GM13977 (cell line): ENCODE measurements at places on chromosomes 7 and 10.

DNA sequence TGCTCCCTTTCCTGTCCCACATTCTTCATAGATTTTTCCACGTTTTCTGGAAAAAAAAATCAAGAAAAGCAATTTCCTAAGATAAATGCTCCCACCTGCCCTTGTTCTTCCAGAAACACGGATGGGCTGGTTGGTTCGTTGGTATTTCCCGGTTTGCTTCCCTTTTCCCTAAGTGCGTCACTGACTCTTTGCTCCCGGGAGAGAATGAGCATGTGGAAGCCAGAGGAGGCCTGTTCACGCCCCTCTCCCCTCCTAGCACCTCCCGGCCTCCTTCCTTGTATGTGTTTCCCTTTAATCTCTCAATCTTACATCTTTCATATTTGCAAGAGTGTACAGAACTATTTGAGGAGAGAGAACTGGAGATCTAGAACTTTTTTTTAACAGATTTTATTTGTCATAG, 442.0 kb downstream of the GFRA1 start:
- DNase-seq, result no peak

DNA sequence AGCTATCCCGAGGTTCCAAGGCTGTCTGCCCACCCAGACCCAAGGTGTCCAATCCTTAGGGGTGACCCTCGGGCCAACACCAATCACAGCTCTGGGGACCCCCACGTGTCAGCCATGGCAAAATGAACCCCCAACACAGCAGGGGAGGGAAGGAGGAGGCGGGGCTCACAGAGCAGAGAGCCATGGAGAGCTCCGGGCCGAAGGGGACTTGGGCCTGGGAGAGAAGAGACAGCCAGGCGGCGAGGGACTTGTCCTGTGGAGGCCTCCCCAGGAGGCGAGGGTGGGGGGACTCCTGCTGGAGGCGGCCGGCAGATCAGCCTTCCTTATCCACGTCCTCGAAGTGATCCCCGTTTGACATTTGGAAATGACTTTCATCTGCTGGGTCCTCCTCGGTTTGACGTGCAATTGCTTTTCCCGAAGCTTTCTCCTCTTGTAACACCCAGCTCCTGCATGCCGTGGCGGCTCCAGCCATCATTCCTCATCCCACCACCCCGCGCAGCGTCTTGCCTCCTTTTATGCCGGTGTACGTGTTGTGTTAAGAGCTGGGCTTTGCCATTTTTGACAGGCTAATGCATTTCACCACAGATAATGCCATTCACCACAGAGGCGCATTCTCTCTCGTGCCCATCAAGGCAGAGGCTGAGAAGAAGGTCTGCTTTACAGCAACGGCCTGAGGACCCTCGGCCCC, 337.4 kb downstream of the DNAJB6 start:
- DNase-seq, result no peak

DNA sequence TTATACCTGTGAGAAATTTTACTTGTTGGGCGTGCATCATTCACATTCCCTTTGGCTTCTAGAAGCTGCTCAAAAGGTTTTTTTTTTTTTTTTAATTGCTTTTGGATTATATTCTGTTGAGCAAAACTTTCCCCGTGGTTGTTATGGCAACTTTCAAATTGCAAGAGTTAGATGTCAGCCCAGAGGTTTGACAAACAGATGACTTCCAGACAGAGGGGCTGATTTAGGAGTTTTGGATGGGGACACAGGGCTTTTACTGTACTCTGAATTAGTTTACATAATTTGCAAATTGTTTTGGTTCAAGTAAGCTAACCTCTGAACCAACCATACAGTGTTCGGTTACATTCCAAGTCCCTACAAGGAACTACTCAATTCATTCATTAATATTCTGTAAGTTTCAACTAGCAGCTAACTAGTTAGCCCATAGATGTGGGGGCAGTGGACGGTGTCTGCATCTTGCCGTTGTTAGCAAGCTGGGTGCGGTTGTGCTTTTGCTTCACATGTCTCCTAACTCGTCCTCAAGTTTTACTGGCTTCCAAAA, 66.4 kb upstream of the JAZF1 start:
- no peak for DNase-seq

DNA sequence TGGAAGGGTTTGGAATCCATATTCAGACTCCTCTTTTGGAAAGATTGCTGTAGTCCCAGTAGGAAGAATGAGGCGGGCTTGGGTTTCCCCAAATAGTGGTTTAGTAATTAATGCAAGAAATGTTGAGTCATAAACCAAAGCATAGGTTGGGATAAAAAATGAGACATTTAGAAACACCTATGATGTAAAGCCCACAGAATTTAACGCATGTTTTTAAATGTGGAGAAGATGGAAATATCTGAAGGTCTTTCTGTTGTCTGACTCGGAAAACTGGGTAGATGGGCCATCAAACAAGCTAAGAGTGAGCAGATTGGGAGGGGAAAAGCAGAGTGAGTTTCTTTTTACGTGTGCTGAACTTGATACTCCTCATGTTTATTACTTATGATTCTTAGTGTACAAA, 62.2 kb downstream of the LANCL2 start:
- DNase-seq, result no peak

DNA sequence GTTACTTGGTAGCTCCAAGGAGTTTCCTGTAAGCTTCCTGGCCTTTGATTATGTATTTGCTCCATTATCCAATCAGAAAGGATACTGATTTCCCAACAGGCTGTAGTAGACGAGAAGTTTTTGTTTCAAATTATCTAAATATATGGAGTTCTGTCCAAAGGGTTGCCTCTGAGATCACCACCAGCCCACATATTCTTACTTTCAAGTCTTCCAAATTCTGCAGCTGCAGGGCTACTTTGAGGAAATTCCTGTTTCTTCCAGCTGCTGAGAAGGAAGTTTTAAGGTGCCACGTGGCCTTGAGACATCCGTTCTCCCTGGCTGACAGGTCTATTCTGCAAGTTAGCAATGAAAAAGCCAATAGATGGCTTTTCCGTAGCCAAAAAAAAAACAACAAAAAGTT, 286.0 kb downstream of the TWIST1 start:
- DNase-seq, result no peak

DNA sequence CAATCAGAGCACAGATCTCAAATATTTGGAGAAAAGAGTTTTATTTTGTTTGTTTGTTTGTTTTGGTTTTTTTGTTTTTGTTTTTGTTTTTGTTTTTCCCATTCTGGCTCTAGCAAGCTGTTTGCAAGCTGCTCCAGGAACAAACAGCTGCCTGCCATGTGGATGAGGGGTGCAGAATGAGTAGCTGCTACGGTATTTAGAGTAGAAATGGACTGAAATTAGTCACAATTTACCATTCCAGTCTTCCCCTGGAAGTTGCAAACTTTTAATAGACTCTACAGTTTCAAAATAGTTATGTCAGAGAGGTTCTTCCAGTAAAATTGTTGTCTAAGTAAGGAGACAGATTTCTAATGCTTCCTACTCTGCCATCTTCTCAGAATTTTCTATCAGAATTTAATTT, 27.1 kb upstream of the TAS2R16 start:
- DNase-seq, result no peak

GRCh38 chr10:80518807-80519360, 18.8 kb upstream of the SH2D4B start:
- no peak for DNase-seq

- DNase-seq, result peak; percentile 71
These were observed 47.0 kb upstream of the CDK1 start for GRCh38 chr10:60731134-60731885.

- DNase-seq, result no peak
These were observed 81.8 kb upstream of the CREB5 start for GRCh38 chr7:28330384-28331070.

GRCh38 chr7:47293884-47294555, 287.9 kb downstream of the TNS3 start:
- DNase-seq, result no peak

- no peak for DNase-seq
These were observed 187.7 kb upstream of the VSTM2A start for GRCh38 chr7:54354436-54354835.

- DNase-seq, result no peak
These were observed 702.4 kb upstream of the FZD8 start for GRCh38 chr10:36344240-36345174.

DNA sequence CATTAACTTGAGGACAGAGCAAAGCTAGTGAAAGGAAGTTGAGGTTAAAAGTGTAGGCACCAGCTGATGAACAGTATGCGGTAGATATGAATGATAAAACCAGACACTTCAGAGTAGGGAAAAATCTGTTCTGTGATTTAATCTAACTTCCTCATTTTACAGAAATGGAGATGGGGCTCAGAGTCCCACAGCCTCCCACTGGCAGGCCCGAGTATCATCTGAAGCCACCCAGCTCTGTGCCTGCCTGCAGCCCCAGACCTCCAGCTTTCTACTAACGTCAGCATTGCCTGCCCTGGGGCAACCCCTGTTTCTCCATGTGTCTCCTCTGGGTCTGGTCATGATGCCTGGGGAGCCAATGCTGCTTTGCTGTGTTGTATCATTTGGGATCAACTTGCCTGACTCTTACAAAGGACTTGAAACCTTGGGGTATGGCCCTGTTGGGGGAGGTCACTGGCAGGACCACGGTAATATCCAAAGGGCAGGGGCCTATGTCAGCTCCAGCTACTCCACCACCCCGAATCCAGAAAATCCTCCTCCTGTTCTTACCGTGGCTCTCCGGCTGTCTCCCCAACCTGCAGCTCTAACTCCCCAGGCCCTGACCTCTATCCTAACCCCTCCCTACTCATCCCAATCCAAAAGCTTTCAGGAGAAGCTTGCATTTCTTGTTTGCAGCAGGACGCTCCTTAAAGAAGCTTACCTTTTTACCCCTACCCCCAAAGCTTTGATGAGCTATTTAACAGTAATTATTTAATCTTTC, 56.2 kb upstream of the NPY start:
- DNase-seq, result peak; percentile 28

GRCh38 chr10:94363251-94363565, 469 bp upstream of the NOC3L start:
- no peak for DNase-seq

DNA sequence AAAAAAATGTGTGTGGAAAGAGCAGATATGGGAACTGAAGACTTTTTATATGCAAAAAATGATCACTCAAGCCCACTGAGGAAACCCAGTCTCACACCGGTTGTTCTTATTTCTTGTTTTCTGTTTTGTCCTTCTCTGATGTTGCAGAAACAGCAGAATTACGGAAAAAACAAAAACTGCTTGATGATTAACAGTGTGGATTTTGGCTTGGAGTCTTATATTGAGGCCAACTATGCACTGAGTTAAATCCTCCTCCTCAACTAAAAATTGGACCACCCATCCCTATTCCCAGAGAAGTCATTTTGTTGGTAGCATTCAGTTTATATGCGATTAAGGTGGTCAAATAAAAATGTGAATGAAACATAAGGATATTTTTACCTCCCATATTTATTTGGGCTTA, 246.1 kb downstream of the LRMDA start:
- DNase-seq, result no peak

DNA sequence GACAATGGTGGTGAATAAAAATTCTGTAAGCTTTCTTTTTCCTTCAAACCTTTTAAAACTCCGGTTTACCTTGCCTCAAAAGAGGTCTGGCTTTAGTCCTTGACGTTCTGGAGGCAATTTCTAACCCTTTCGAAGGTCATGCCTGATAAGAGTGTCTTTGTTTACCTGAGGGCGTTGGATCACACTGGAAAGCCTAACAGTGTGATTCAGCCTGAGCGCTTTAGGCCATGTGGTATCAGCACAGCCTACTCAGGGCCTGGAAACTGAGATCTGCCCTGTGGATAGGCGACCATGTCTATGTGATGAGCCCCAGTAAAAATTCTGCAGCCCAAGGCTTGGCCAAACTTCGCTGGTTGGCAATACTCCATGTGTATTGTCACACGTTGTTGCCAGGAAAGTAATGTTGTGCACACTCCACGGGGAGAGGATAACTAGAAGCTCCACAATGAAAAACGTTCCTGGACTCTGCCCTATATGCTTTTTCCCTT, 10.7 kb downstream of the CCDC6 start:
- DNase-seq, result no peak

- no peak for DNase-seq
These were observed 239.5 kb upstream of the TCF7L2 start for GRCh38 chr10:112710528-112710927.

GRCh38 chr7:96645084-96645483, 64.6 kb downstream of the SEM1 start:
- no peak for DNase-seq

- no peak for DNase-seq
These were observed 9.2 kb upstream of the CPA1 start for GRCh38 chr7:130371046-130371445.

- DNase-seq, result no peak
These were observed 66.3 kb downstream of the VIPR2 start for GRCh38 chr7:159078193-159078910.

- DNase-seq, result no peak
These were observed 138.5 kb upstream of the MGMT start for GRCh38 chr10:129328546-129328945.

- DNase-seq, result no peak
These were observed 60.0 kb downstream of the MCMBP start for GRCh38 chr10:119812684-119813083.

GRCh38 chr10:113169853-113170460, 219.9 kb downstream of the TCF7L2 start:
- DNase-seq, result peak; percentile 50

- DNase-seq, result no peak
These were observed 80.3 kb downstream of the BICC1 start for GRCh38 chr10:58593008-58593407.

DNA sequence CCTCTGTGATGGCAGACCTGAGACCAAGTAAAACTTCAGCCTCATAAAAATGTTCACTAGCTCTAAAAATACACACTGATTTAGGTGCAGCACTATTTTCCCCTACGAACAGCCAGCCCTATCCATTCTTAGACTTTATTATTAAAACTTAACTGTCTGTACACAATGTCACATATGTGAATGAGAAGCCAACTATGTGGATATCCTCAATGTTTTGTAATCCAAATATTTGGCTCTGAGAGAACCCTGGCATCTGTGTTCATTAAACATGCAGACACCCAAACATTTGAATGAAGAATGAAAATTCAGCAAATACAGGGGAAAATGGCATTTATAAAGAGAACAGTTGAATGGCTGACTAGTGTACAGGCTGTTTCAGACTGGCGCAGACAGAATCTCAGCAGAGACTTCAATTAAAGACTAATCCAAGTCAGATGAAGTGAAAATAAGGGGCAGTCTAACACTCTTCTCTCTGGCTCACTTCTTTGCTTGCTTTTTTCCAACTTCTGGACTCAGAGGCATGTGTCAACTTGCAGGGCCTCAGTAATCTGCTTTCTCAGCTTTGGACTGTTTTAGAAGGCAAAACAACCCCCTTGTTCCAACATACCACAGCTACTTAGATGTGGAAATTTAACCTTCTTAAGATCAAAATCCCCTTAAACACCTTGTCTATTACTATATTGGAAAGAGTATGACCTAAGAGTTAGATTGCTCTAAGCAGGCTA, 47.4 kb upstream of the FAM180A start:
- no peak for DNase-seq

DNA sequence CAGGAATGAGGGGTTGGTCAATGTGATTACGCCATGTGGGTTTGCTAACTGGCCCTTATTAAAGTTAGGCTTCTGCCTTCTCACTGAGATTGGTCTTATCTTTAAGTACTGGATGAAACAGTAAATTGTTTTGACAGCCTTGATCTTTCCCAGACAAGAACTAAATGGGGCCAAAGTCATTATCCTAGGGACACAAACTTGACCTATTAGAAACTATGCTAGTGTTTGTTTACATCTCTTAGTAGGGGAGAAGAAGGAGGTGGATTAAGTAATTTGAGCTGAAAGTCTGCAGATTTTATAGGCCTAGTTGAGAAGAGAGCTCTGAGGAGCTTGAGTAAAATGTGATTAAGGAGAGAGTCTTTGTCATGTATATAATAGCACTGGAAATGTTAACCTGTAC, 386.9 kb downstream of the HTR7 start:
- DNase-seq, result no peak

- peak; percentile 28 for DNase-seq
These were observed 463 bp upstream of the UPP1 start for GRCh38 chr7:48088559-48089045.
